ENCODE measurements at places on chromosomes 13 and 19.

GRCh38 chr19:51016798-51017683 lies 2.5 kb downstream of the KLK10 start:
- H3K4me1 ChIP-seq, result peaks cover 6% of the 10 kb centered on the region
- H3K27me3 ChIP-seq, result peaks cover 17% of the 10 kb centered on the region
- H3K4me3 ChIP-seq, result no peak overlapping the region
- no peaks in the 10 kb centered on the region for H3K36me3 ChIP-seq
- no peak overlapping the region for H3K27ac ChIP-seq

GRCh38 chr13:111629926-111630325 lies 309.5 kb downstream of the TEX29 start:
- no peak overlapping the region for H3K27ac ChIP-seq
- H3K36me3 ChIP-seq, result no peaks in the 10 kb centered on the region
- H3K4me1 ChIP-seq, result no peaks in the 10 kb centered on the region
- H3K27me3 ChIP-seq, result 0 out of 2 replicates have a peak, but pooled peaks cover 2% of the 10 kb centered on the region

- peaks cover 2% of the 10 kb centered on the region for H3K27me3 ChIP-seq
- H3K36me3 ChIP-seq, result peaks cover 4% of the 10 kb centered on the region
- H3K4me1 ChIP-seq, result peaks cover 23% of the 10 kb centered on the region
- H3K27ac ChIP-seq, result peak overlapping the region; percentile 72
These were observed 624 bp downstream of the CTXN1 start for GRCh38 chr19:7925171-7925851.

- H3K27me3 ChIP-seq, result no peaks in the 10 kb centered on the region
- no peaks in the 10 kb centered on the region for H3K36me3 ChIP-seq
- no peak overlapping the region for H3K27ac ChIP-seq
- no peak for DNase-seq
These were observed 696.3 kb upstream of the SLC10A2 start for GRCh38 chr13:103762523-103762922.

DNA sequence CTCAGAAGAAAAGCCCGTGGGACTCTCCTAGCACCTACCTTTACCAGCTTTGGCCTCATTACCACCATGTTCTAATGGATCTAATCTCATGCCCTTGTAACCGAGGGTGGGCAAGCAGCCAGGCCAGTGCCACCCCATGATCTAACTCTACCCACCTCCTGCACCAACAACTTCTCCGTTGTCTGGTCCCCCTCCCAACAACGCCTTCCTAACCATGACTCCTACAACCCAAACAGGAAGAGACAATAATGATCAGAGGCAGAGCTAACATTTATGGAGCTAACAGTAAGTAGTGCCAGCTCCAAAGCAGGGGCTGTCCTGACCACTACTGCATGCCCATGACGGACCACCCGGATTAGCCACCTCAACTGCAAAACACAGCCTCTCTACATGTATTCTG lies 3.5 kb downstream of the USP12 start:
- no peak for DNase-seq
- no peak overlapping the region for H3K4me3 ChIP-seq
- H3K36me3 ChIP-seq, result no peaks in the 10 kb centered on the region

DNA sequence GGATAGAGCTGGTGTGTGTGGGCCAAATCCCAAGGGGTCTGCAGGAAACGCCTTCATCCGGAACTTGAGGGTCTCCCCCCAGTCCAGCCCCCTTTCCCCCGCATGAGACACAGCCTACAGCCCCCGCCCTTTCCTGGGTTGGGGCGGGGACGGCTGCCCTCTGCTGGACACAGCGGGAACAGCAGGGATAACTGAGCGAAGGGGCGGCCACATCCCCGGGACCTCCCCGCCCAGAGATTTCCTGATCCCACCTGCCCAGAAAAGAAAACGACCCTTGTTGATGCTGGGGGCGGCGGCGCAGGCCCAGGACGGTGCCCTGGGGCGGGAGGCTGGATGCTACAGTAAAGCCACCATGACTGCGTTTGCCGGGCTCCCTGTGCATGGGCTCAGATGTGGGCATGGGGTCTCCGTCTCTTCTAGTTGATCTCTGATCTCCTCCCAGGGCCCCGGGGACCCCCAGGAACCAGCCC lies 14.2 kb downstream of the ONECUT3 start:
- no peak overlapping the region for H3K4me3 ChIP-seq
- no peak overlapping the region for H3K27ac ChIP-seq
- H3K4me1 ChIP-seq, result no peaks in the 10 kb centered on the region
- peaks cover 13% of the 10 kb centered on the region for H3K36me3 ChIP-seq

GRCh38 chr19:38190793-38191192 lies 33.2 kb downstream of the DPF1 start:
- no peak overlapping the region for H3K27ac ChIP-seq
- peaks cover 6% of the 10 kb centered on the region for H3K4me1 ChIP-seq
- no peak for DNase-seq

GRCh38 chr19:19209372-19209771 lies 2.4 kb upstream of the NCAN start:
- no peaks in the 10 kb centered on the region for H3K4me1 ChIP-seq
- H3K36me3 ChIP-seq, result no peaks in the 10 kb centered on the region
- H3K27me3 ChIP-seq, result peaks cover 19% of the 10 kb centered on the region
- no peak overlapping the region for H3K4me3 ChIP-seq

All from HFFc6 (cell line).